Activated CD4-positive, alpha-beta T cell treated with anti-CD3 and anti-CD28 coated beads, Interleukin-2, amount 50 U/mL, for 16 hours (primary cell): ENCODE measurements at places on chromosomes 5 and 9.

DNA sequence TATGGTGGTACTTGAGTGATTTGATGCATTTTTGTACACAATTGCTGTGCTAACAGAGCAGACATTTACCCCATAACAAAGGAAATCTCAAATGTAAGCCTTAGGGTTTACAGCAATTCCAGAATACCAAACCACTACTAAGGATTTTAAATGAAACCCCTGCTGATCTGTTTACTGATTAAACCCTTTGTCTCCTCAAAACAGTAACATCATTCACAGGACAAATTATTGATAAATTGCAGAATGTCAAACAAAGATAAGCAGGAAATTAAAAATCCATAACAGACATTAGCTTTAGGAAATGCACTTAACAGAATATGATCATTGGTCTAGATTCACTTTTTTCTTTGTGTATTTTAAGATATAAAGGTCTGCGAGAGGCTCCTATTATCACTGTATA lies 1016.4 kb upstream of the DMAC1 start:
- no peak for DNase-seq

DNA sequence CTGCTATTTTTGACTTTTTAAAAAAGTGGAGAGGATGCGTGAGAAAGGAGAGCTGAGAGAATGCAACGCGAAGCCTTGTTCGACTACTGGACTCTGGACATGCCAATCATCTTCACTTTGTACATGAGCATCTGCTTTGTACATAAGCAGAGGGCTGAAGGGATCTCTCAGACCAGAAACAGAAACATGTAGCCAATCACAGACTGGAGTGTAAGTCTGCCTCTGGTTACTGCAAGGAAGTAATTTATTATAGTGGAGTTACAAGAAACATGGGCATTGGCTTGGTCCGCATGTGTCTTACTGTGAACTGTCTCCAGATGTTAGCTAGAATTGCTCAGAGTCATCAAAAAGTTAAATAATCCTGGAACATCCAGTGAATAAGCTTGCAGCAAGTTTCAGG lies 190.0 kb upstream of the GRAMD2B start:
- no peak for DNase-seq

DNA sequence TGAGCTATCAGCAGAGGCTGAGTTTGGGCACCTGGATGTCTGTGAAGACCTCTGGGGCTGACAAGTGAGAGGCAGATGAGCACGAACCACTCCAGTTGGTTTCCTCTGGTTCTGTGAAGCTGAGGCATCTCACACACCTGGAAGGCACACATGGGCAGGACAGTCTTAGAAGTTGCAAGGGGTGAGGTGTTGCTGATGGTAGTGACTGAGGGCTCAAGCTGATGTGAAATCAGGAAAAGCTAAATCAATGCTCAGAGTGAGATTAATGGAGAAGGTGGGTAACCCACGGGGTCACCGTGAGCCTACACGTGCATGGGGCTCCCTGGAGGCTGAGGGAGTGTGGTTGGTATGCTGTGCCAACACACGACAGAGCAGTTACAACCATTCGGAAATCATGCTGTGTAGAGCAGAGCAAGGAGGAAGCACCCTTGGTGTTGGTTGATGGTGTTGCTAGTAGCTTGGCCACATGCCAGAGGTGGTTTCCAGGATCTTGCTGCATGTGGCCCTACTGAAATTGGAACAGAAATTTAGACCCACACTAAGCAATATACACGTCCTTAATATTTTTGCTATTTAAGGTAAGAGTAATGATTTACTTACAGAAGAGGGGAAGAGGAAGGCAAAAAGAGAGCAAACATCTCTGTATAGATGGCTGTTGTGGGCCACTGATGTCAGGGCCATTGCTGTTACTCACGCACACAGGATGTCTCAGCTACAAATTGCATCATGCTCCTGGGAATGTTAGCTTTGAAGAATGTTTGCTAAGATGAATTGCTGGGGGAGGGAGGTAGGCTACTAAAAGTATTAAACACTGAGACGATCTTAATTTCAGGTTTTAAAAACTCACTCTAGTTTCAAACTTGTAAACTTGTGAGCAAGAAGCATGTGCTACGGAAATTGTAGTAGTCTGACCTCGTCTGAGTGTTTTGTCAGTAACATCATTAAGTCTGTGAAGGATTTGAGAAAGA lies 170.5 kb downstream of the ARHGEF28 start:
- DNase-seq: no peak

DNA sequence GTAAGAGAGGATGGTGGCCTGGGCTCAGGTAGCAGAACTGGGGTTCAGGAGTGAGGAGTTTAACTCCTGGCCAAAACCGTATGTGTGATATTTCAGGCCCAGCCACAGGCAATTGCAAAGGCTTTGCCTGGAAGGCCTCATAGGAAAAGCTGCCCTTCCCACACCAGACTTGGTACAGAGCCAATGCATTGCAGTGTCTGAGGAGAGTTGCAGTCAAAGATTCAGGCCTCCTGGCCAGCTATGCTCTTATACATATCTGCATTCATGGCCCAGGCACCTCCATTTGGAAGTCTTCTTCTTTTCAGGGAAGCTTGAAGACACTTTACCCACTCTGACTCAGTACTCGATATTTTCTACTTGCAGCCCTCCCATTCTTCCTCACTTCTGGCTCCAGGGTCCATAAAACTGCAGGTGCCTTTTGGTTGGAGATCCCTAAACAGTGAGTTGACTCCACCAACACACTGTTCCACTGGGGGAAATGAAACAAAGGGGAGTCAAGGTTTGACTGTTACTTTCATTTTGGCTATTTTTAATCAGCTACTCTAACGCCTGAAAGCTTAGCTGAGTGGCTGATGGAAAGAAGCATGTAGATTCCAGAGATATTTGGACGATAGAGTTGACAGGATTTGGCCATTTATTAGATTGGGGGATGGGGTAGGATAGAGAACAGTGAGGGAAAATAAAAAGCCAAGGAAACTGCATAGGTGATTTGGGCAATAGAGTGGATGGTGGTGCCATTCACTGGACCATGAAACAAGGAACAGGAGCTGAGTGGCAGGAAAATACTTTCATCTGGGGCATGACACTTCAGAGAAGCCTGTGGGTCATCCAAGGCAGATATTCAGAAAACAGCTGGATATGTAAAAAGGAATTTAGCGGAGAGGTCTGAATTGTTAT lies 30.6 kb upstream of the IL33 start:
- no peak for DNase-seq

GRCh38 chr5:143173139-143173889 lies 230.2 kb downstream of the NR3C1 start:
- no peak for DNase-seq

- DNase-seq: no peak
These were observed 36.3 kb downstream of the CXXC5 start for GRCh38 chr5:139684350-139684880.

DNA sequence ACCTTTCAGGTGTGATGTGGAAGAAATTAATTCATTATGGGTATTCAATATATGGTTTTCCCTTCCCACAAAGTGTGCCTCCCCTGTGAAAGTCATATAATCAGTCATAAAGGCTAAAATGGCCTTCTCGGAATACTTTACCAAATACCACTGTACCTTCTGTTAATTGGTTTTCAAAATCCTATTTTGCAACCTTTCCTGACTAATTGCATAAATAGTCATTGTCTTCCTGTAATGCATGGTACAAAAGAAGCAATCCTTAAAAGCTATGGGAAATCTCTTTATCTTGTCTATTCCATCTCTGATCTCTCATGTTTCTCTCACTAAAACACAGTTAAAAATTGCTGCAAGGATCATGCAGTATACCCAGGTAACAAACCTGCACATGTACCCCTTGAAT lies 44.3 kb upstream of the UGCG start:
- no peak for DNase-seq

- no peak for DNase-seq
These were observed 527.7 kb upstream of the WWC1 start for GRCh38 chr5:167763772-167764171.

- no peak for DNase-seq
These were observed 265.8 kb upstream of the IRX4 start for GRCh38 chr5:2148312-2149194.

- DNase-seq: peak; percentile 41
These were observed 1.1 kb upstream of the TENT4A start for GRCh38 chr5:6712142-6712576.

GRCh38 chr5:65113771-65114170 lies 345.0 kb downstream of the CWC27 start:
- no peak for DNase-seq

- DNase-seq: no peak
These were observed 13.4 kb downstream of the PAEP start for GRCh38 chr9:135574943-135575342.

DNA sequence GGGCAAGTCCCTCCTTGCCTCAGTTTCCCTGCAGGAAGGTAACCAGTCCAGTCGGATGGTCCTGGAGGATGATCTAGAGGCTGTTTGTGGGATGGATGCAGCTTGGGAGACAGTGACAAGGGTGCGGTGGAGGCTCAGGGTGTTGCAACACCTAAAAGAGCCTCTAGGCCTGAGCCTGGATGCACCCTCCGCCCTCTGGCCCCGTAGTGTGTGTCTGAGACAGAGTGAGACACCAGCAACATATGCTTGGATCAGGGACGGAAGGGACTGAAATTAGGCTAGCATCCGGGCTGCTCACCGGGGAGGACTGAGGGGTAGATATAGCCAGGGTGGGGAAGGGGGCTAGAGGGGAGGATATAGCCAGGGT lies 1.1 kb downstream of the CRAT start:
- no peak for DNase-seq

- DNase-seq: no peak
These were observed 32.9 kb downstream of the OTULINL start for GRCh38 chr5:14614490-14614889.

- no peak for DNase-seq
These were observed 146.5 kb downstream of the NSG2 start for GRCh38 chr5:174191850-174192655.

- no peak for DNase-seq
These were observed 17.1 kb upstream of the KIF12 start for GRCh38 chr9:114116126-114116747.

- DNase-seq: no peak
These were observed 42.6 kb upstream of the SPATA31D4 start for GRCh38 chr9:81885602-81886001.

GRCh38 chr9:108756746-108757490 lies 98.9 kb downstream of the ACTL7B start:
- no peak for DNase-seq

DNA sequence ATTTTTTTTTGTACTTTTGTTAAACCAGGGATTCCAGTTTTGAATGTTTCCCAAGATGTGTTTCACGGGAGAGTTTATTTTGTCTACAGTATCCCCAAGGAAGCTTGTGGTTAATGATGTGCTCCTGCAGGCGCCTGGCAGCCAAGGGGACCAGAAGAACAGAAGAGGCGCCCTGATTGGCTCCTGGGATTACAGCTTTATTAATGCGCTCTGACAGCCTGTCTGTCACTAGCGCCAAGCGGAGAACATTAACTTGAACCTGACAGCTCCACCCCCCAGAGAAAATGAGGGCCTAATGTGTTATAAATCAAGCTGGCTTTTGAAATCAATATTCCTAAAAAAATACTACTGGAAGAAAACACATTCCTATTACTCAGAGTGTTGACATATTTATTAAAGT lies 5.0 kb upstream of the FBXL7 start:
- no peak for DNase-seq

- peak; percentile 51 for DNase-seq
These were observed 104.6 kb upstream of the FAM174A start for GRCh38 chr5:100430268-100431195.

- no peak for DNase-seq
These were observed 843.7 kb downstream of the EFNA5 start for GRCh38 chr5:106827061-106827460.

GRCh38 chr5:159987031-159987674 lies 21.8 kb upstream of the TTC1 start:
- peak; percentile 71 for DNase-seq

GRCh38 chr5:124752854-124753720 lies 6.6 kb upstream of the ZNF608 start:
- DNase-seq: no peak

DNA sequence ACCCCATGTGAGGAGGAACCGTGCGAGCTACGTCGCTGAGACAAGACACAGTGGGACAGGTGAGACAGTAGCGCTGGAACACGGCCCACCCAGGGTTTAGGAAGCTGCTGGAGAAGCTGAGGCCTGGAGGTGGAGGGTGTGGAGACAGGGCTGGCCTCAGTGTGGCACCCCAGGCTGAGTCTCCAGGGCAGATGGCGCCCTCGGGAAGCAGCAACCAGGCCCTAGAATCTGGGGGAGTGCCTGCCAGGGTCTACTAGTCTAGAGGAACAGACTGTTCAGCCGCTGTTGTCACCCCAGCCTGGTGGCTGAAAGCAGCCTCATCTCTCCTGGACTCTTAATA lies 4.6 kb upstream of the TERT start:
- DNase-seq: no peak

GRCh38 chr5:9156282-9156681 lies 389.6 kb downstream of the SEMA5A start:
- DNase-seq: no peak

DNA sequence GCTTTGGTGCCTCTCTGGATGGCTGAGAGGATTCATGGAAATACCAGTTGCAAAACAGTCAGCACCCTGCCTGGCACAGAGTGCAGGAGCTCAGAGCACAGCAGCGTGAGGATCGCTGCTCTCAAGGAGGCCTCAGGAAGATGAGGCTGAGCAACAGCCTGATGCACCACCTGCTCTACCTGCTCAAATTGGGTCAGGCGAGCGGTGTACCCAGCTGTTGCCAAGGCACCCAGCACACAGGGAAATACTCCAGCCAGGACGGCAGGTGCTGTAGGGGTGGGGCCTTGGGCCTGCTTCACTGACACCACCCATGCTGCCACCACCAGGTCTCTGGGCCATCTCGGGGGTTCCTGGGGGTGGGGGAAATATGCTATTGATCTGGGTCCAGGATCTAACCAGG lies 4.3 kb downstream of the EEIG1 start:
- DNase-seq: no peak

DNA sequence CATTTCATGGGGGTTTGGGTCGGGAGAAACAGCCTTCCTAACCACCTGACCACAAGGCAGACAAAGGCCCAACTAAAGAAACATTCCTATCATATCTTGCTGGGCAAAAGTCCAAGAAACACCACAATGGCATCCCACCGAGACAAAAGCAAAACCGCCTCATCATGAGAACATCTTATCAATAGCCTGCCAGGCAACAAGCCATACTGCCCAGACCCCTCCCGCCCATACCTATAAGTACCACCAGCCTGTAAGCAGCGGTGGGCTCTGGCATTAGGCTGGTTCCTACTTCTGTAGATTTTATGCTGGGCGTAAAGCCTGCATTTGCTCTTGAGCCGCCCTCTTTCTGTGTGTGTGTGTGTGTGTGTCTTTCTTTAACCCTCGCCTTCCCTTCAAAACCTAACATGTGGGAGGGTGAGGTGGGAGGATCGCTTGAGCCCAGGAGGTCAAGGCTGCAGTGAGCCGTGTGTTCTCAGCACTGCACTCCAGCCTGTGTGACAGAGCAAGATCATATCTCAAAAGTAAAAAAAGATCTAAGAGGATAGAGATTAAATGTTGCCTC lies 56.9 kb downstream of the PDE6A start:
- no peak for DNase-seq

DNA sequence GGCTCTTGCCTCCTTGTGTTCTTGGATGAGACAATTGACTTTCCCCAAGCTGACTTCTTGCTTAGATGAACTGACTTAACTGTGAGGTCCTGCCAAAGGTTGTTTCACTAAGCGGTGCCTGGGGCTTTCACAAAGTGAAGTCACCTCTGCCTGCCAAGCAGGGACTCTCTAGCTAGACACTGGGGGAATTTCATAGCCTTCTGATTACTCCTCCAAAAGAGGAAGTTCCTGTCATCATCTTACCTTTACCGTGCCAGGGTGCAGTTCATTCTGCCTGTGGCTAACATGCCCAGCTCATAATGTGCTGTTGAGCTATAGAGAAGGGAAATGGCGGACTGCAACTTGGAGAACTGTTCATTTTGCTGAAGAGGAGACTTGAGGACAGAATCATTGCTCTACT lies 472.0 kb upstream of the WWC1 start:
- no peak for DNase-seq
